Non-pigmented ciliary epithelial cell (primary cell): ENCODE measurements at places on chromosomes 16 and 17.

- DNase-seq: no peak
Observed at GRCh38 chr16:11234884-11235702, 20.9 kb downstream of the SOCS1 start.

- DNase-seq: no peak
Observed at GRCh38 chr17:67377488-67378453, 690 bp downstream of the PITPNC1 start.

GRCh38 chr16:12272264-12272663 is 295.7 kb downstream of the SNX29 start:
- no peak for DNase-seq

DNA sequence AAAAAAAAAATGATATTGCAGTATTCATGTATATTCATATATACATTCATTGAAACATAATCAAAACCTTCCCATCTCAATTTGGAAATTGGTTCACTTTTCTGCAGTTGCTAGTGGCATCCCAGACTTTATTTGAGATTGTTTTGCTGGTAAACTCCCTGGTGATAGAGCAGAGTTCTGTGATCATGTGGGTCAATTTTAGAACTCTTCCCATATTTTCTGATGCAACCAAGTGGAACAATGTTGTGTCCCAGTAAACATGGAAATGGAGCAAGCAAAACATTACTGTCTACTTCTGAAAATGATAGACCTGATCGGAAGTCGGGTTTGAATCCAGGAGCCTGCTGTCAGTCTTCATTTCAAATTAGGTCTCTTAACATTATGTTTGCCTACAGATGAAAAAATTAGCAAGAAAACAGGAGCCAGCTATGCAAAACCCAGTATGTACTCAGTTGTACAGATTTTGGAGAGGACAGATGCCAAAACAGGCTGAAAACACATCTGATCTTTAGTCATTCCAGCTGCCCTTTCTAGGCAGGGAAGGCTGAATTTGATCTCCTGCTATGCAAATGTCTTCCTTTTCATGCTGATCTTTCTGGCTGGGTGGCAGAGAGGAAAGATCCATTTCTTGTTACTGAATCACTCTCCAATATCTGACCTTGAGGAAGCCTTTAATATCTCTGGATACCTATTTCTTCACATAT is 786.6 kb upstream of the SOX9 start:
- no peak for DNase-seq

DNA sequence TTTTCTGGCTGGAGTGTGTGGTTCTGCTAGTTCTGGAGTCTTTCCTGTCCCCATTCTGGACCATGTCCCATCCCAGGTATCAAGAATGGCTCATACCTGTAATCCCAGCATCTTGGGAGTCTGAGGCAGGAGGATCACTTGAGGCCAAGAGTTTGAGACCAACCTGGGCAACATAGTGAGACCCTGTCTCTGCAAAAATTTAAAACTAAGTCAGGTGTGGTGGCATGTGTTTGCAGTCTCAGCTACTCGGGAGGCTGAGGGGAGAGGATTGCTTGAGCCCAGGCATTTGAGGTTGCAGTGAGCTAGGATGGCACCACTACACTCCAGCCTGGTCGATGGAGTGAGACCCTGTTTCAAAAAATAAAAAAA is 15.3 kb upstream of the WNT3 start:
- no peak for DNase-seq

DNA sequence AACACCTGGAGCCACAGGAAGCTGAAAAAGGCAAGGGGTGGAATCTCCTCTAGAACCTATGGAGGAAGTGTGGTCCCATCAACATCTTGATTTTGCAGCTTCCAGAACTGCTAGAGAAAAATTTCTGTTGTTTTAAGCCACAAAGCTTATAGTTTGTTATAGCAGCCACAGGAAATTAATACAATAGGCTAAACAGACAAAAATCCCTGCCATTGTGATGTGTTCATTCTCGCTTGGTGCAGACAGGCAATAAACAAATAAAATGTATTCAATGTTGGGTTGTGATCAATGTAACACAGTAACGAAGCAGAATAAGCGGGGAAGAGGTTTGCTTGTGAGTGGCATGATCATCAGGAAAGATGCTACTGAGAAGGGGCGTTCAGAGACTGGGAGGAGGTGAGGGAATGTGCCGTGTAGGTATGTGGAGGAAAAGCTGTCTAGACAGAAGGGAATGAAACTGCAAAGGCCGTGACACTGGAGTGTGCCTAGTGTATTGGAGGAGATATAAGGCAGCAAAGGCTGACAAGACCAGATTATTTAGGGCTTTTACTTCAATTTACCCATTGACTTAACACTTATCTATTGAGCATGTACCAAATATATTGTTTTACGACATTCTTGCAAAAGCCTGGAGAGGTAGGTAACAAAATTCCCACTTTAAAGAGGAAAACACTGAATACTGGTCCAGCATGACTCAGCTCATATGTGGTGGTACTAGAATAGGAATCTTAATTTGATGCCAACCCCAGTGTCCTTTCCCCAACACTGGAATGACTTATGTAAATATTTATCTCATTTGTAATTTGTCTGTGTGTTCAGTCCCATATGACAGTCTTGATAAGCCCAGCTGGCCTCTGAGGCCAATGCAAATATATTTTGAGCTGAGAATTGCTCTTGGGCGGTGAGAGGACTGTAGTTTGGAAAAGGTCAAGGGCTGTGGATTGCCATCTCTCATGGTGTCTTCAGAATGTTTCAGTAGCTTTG is 375.9 kb downstream of the CDH13 start:
- no peak for DNase-seq
